Activated CD4-positive, alpha-beta T cell treated with anti-CD3 and anti-CD28 coated beads, Interleukin-10, Interleukin-2, amounts not matched to agents 100 ng/mL and 50 ng/mL, durations not matched to agents 16 hours and 8 hours (primary cell): ENCODE measurements at places on chromosomes 2 and 18.

GRCh38 chr18:9066358-9066757 lies 36.1 kb upstream of the NDUFV2 start:
- no peak for DNase-seq

DNA sequence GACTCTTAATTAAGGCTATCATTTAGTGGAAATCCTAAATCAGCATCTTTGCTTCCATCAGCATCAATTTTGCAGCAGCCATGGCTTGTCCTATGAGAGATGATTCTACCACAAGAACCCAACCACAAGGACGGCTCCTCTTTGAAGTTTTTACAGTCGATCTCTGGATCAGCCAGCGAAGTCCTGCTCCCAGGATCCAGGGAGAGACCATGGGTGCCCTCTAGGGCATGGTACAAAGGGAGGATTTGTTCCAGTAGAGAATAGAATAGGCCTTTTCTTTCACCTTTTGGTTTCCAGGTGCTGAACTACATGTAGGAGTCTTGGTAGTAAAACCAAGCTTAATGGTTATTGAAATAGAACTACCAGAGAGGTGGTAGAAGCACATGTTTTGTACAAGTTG lies 52.7 kb downstream of the TMEM200C start:
- DNase-seq = no peak

DNA sequence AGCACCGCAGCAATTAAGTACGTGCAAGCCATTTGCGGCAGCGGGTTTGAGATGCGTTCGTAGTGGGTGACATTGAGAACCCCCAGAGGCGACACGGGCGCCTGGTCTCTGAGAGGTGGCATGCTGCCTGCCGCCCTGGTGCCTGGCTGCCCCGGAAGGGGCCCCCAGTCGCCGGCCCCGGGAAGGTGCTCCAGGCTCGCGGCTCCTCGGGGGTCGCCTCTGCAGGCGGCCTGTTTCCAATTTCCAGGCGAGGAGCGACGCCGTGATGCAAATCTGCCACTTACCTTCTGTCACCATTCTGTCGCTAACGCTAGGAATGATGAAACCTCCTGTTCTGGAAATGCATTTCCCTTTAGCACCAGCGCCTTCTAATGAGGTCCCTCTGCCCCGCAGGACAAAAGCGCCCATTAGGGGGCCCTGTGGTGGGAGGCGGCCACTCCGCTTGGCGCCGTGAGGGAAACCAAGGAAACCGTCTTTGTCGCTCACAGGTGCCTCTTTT lies 13.0 kb downstream of the KIF5C start:
- peak; percentile 11 for DNase-seq

GRCh38 chr2:188367164-188367563 lies 75.5 kb downstream of the GULP1 start:
- DNase-seq = no peak

DNA sequence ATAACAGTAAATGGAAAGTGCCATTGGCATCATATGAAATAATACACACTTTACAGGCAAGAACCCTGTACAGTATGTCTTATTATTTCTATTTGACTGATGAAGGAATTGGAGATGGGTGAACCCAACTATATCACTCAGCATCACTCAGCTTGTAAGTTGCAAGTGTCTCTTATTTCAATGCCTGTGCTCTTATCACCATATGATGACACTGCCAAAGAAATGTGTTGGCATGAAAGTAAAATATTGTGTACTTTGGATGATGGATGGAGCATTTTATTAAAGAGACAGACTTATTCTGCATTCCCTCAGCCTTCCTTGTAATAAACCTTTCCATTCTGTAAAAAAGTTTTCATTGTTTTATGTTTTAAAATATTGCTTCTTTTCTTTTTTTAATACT lies 927.5 kb upstream of the VRK2 start:
- no peak for DNase-seq

DNA sequence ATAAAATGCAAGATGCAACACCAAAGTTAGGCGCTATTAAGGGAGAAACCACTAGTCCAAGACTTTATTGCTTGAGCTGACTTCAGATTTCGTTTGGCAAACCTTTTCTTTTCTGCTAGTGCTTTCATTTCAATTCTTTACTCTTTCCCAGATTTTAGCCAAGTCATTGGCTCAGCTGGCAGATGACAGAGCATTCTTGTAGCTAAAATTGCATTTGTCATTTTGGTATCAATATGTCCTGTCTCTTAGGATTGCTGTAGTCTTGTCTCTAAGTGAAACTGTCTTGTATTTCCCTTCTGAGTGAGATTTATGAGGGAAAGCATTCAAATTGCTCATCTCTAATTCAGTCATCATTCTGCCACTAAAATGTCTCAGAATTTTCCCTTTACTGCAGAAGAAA lies 335.1 kb downstream of the METTL4 start:
- DNase-seq = no peak

- DNase-seq = no peak
Measured at GRCh38 chr18:30288662-30289414, 753.7 kb downstream of the DSC3 start.

- no peak for DNase-seq
Measured at GRCh38 chr18:63005306-63005705, 290.0 kb downstream of the PHLPP1 start.

GRCh38 chr18:76697441-76697901 lies 124.9 kb upstream of the ZNF236 start:
- DNase-seq = no peak

GRCh38 chr2:123359636-123360035 lies 665.5 kb upstream of the CNTNAP5 start:
- no peak for DNase-seq

DNA sequence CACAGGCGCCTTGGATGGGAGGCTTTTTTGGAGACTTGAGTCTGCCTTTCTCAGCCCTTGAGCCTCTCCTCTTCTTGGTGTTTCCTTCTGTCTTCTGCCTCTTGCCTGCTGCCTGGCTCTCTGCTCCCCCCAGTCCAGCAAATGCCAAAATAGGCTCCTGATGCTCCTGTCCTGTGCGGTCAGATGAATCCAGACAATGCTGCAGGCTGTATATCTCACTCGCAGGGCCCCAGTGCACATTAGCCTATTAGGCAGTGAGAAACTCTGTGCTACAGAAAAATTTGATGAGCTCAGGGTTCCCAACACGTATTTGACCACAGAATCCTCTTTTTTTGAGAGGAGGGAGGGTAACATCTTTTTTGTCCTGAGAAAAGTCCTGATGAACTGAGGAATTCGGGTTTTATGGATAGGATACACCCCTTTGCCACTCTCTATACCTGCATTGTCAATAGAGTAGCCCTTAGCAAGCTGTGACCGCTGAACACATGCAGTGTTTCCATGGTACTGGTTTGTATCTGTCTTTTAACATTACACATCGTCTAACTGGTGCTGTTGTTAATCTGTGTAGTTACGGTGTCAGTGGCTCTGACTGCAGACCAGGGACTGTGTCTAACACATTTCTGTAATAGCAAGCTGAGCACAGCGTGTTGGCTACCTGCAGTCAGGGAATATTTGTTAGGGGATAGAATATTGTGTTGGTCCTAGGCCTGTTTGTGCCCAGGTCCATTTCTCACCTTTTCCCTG lies 50.8 kb downstream of the FAM228A start:
- DNase-seq = no peak

GRCh38 chr2:29954316-29954715 lies 32.9 kb upstream of the ALK start:
- DNase-seq = no peak

- no peak for DNase-seq
Measured at GRCh38 chr2:207748993-207749392, 20.7 kb downstream of the FZD5 start.

GRCh38 chr2:25982273-25982967 lies at the start of gene KIF3C:
KIF3C (minus strand) TSS chr2:25982497; CDS start chr2:25981917, 580 bp downstream.
- DNase-seq = peak; percentile 78
